Left lung (tissue), 14 donors: ENCODE measurements at places on chromosomes 7 and 10. TPM values are rescaled to one million over a fixed set of nuclear protein-coding genes. Genes with fewer than 3 reads are reported as not detected.

GRCh38 chr10:114709984-114710383, 51.9 kb upstream of the ABLIM1 start:
- DNase-seq, result no peak

DNA sequence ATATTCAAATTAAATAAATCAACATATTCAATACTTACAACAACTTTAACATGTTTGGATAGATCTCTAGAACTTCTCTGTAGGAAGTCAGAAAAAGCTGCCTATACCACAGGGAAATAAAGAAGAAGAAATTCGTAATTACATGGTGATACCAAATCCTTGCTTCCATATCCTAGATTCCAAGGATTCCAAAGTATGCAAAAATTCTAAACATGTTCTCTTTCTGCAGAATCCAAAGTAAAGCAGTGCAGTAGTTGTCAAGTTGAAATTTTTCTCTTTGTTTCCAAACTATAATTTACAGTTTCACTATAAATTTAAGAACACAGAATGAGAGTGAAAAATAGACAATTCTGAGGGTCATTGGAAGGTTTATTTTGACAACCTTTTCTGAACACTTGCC, 233.7 kb upstream of the PTN start:
- DNase-seq, result no peak

DNA sequence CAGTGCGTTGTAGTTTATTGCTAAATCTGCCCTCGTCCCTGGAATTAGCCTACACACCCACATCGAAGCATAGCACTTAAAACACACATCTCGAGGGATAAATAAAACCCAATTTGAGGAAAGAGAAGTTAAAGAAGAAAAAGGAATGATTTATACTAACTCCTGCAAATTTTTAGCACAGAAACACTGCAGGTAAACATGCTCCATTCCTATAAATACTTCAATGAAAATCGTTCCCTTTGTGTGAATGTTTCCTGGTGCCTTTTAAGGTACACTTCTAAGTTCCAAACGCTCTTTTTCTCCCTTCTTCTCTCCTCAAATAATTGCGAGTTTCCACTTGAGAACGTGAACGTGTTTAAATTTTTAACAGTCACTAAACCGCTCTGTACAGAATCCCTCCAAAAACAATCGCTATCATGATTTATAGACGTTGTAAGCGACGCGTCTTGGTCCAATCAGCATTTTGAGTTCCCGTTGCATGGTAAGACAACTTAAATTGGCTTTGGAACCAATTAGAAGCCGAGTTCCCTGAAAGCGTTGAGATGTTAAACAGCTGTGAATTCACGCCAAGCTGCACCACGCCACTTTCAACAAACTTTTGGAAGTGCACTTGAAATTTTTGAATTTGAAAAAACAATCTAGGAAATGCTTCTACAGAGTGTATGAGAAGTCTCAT, 12.5 kb upstream of the EBLN1 start:
- peak; percentile 67 for DNase-seq

- DNase-seq, result no peak
Measured at GRCh38 chr7:102916426-102916825, 3.6 kb downstream of the LRRC17 start.

DNA sequence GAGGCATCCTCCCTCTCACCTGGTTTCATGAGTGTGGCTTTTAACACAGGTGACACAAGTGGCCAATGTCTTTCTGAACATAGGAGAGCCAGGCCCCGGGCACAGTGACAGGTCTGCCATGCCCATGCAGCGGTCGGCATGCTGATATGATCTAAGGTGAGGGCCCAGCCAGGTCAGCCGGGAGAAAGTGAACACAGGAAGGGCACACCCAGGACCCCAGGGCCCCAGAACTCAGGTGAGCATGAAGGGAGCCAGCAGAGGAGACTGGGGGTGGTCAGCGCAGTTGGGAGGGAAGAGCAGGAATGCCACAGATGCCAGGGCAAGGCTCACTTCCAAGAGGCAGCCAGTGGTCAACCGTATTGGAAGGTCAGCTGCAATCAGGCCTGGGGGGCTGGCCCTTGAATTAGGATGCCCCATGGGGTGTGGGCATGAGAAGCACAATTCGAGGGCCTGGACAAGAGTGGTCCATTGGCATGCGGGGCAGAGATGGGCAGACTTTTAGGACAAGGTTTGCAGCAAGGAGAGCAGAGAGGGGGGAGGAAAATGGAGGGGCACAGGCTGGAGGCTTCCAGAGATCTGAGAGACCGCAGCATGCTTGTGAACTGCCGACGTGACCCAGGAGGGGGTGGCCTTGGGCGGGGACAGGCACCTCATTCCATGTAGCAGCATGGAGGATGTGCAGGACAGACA, 3.9 kb upstream of the INPP5A start:
- no peak for DNase-seq

GRCh38 chr10:132518572-132519381, 18.8 kb upstream of the INPP5A start:
- DNase-seq, result peak; percentile 80

DNA sequence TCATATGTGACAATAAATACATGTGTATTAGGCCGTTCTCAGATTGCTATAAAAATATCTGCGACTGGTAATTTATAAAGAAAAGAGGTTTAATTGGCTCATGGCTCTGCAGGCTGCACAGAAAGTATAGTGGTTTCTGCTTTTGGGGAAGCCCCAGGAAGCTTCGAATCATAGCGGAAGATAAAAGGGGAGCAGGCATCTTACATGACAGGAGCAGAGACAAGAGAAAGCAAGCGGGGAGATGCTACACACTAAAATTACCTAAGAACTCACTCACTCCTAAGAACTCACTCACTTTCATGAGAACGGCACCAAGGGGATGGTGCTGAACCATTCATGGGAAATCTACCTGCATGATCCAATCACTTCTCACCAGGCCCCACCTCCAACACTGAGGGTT, 284.9 kb downstream of the OTUD1 start:
- no peak for DNase-seq

DNA sequence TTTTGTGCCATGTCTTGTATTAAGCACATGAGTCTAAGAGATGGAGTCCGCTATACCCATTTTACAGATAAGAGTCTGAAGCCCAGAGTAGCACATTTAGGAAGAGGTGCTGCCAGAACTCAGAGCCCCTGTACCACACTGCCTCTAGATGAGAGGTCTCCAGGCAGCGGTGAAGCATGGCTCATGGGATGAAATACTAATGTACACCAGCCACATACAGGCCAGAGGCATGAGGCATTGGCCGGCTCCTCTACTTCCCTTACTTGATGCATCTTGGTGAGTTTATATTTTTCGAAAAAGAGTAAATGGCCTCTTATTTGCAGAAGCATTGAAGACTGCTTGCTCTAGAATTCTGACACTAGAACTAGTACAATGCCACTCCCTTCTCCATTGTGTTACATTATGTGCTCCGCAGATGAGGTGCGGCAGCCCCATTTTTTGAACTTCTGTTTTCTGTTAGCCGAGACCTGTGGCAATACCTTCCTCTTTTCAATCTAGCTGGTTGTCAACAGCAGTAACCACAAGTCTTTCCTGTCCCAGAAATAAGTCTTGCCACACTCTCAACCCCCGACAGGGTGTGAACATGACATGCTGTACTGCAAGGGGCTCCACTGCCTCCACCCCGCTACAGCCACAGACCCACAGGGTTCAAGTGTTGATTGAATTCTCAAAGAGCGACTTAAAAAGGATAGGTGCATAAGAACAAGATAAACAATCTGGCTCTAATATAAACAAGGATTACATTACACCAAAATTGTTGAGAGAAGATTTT, 145.3 kb downstream of the CELF2 start:
- DNase-seq, result peak; percentile 79

HOXA1 gene
- 2.3 TPM for polyA plus RNA-seq

CCDC146 gene
- polyA plus RNA-seq, result 16.1 TPM

TACR2 gene
- 0.40 TPM for polyA plus RNA-seq

PAX4 gene
- not detected for polyA plus RNA-seq

DKK1 gene
- 5.0 TPM for polyA plus RNA-seq

SDK1 gene
- 17.6 TPM for polyA plus RNA-seq

MYL10 gene
- polyA plus RNA-seq, result 0.17 TPM
